ENCODE measurements at places on chromosomes 1 and 21.

DNA sequence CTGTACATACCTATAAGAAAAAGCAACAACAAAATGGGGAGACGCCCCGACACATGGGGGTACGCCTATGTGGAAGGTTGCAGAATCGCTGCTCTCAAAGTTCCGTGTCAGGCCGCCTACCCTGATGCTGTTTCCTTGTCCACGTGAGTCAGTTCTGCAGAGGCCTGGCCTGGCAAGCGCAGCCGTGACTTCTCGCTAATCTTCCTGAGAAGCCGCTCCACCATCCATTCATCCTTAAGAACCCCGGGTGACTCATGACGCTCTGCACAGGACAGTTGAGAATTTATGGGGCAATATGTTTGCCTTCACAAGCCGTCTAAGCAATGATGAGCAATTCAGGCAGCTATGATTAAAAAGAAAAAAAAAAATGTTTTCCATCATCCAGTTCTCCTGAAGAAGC is 122.3 kb upstream of the TMPRSS2 start:
- no peak for DNase-seq

DNA sequence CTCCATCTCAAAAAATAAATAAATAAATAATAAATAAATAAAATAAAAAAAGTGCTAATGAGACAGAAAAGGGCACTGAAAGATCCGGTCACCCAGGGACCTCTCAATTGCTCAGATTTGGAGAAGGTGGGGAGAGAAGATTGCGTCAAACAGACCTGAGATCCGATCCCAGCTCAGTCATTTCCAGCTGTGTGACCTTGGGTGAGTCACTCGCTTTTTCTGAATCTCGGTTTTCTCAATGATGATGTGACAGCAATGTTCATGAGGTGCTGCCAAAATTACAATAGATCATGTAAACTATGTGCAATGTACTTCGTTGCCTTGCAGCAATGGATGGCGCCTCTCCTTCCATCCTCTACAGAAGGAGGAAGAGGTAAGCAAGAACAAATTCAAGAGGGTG is 11.1 kb upstream of the MEF2D start:
- DNase-seq = no peak

GRCh38 chr1:26999440-26999987 is 6.0 kb downstream of the TRNP1 start:
- DNase-seq = no peak

DNA sequence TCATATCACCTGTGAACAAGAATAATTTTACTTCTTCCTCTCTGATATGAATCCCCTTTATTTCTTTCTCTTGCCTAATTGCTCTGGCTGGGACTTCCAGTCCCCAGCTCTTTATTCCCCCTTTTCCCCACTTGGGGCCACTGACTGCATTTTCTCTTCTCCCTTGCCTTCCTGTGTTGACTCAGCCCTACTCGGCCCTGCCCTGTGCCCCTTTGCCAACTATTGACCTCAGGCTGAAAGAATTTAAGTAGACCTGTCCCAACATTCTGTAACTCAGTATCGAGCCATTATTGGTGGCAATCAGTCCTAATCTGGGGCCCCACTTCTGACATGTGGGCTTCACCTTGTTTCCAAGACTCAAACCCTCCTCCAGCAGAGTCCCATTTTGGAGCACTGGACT is 60.6 kb upstream of the STUM start:
- no peak for DNase-seq

- DNase-seq = no peak
Observed at GRCh38 chr1:18796950-18797349, 62.5 kb downstream of the TAS1R2 start.

DNA sequence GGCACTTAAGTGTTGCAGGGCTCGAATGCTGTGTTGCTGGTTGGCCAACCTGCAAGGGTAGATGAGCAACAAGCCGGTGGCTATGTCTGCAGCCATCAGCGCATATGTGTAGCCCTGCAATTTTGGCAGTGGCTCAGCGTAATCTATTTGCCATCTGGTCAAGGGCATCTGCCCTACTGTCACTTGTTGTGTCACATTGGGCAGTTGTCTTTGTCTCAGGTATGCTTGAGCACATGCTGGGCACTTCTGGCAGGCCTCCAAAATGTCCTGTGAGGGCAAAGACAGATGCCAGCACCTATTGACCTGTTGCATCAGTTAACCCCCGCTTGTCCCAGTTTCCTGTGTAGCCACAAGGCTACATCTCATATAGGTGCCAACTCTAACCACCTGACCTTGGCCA is 111.8 kb downstream of the GDAP2 start:
- DNase-seq = no peak

DNA sequence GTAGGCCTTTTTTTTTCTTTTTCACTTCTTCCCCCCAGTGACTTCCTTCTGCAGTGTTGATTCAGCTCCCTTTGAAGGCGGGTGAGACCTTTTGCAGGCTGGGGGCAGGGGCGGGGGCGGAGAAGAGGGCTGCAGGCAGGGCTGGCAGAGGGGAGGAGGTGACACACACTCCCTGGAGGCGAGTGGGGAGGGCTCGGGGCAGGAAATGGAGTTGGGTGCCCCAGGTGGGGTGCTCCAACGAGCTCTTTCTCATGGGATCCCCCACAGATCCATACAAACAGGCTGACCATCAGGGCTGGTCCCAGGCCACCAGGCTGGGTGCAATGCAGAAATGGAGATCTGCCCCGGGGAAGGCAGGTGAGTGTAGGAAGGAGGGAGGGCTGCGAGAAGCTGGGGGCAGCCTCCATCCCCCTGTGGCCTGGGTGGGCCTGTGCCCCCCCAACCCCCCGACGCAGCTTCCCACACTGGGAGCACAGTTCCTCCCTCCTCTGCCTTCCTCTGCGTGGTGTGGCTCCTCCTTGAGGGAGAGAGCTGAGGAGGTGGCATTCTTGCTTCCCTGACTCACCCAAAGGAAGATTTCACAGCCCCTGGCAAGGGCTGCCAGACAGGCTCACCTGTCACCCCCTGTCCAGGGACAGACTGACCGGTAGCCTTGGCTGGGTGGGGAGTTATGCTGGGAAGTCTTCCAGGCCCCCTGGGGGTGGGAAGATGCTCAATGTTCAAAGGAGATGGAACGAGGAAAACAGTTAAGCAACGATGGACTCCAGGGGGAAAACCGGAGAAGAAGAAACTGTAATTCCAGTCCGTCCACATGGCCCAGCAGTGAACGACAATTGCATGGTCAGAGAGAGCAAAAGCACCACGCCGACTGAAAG is 7.1 kb upstream of the ITGB2 start:
- DNase-seq = no peak

- no peak for DNase-seq
Observed at GRCh38 chr1:32465578-32465933, 684 bp downstream of the ZBTB8B start.

GRCh38 chr1:202645097-202645476 is 65.2 kb downstream of the SYT2 start:
- DNase-seq = no peak

- DNase-seq = no peak
Observed at GRCh38 chr1:154442006-154442740, 37.0 kb downstream of the IL6R start.

DNA sequence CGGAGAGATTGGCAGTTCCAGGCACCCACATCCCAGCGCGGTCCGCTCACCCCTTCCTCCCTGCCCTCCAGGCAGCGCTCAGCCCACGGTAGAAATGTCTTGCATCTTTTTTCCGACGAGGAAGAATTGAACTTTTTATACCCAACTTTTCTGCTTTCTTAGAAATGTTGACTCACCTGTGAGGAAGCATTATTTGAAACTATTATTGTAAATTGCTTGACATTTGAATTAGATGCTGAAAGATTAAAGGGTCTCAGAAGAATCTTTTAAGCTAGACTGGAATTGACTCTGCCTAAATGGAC is 912 bp upstream of the SIPA1L2 start:
- DNase-seq = no peak

DNA sequence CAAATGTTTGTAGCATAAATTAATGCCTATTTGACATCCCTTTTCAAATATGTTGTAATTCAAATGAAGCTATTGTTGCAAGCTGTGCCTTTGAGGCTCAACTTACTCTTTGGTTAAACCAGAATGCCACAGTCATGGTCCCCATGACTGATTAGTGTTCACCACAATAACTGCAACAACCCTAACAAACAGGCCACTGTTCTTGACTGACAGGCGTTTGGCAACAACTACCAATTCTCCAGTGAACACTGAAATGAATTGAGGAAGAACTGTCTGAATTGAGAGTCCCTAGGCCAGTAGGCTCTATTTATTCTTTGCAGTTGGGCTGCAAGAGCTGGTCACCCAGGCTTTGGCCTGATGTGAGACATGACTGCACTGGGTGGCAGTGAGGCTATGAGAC is 6.6 kb upstream of the TMEM167B start:
- no peak for DNase-seq

- no peak for DNase-seq
Observed at GRCh38 chr1:28354121-28354520, 15.4 kb upstream of the PHACTR4 start.

DNA sequence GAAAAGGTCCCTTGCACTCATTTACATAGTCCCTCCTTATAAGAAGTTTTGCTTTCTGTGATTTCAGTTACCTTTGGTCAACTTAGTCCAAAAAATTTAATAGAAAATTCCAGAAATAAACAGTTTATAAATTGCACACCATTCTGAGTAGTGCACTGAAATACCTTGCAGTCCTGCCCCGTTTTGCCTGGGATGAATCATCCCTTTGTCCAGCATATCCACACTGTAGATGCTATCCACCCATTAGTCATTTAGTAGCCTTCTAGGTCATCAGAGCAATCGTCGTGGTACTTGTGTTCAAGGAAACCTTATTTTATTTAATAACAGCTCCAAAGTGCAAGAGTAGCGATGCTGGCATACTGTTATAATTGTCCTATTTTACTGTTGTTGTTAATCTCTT is 38.0 kb downstream of the SPRTN start:
- no peak for DNase-seq

GRCh38 chr21:30958741-30959140 is 77.4 kb upstream of the KRTAP11-1 start:
- DNase-seq = no peak

DNA sequence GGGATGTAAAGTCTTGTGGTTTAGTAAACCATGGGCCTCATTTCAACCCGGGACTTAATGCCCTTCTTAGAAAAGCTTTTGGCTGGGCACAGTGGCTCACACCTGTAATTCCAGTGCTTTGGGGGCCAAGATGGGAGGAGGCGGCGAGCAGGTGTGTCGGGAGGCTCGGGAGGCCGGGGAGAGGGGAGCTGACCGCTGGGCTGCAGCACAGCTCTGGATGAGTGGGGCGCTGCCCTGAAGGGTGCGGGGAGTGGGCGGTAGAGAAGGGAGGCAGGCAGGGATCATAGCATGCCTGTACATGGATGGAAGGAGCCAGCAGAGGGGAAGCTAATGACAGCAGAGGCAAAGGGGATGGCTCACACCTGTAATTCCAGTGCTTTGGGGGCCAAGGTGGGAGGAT is 31.0 kb downstream of the LHX4 start:
- no peak for DNase-seq

Measured in NCI-H1417 treated with DMSO at 0.1 percent for 48 hours (cell line).